CD4-positive, alpha-beta T cell treated with Interleukin-12 subunit alpha and Interleukin-12 subunit beta, for 1 hour (primary cell): ENCODE measurements at places on chromosomes 2 and 18.

GRCh38 chr2:95271381-95271971 is 2.8 kb upstream of the PROM2 start:
- DNase-seq: no peak

- no peak for DNase-seq
Observed at GRCh38 chr18:78782951-78783563, 196.6 kb upstream of the SALL3 start.

DNA sequence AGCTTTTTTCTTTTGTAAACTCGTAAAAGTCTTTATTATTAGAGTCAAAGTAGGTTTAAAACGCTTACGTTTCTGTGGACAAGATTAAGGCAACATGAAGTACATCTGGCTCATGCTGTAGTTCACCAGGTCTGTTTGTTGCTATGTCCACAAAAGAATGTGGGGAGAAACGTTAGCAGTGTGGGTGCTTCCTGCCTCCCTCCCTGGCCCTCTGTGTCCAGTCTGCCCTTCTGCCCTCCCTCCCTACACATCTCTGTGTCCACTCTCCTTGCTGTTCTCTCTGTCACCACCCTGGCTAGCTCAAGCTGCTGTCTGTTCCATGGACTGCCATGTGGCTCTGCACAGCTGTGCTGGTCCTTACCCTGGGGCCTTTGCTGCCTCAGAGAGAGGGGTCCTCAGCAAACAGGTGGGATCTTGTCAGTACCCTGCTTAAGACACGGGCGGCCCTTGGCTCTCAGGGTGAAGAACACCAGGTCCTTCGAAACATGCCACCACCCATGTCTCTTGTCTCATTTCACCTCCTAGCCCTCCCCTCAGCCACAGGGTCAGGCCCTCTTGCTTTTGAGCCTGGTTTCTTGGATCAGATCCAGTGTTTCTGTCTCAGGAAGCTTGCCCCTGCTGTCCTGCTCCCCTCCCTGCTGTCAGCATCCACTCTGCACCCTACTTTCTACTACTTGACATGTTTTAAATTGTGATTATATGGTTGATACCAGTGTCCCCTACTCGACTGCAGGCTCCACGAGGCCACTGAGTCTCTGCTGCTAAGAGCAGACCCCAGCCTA is 79.2 kb downstream of the LIMS1 start:
- no peak for DNase-seq

GRCh38 chr2:189982780-189983394 is 79.6 kb downstream of the MSTN start:
- DNase-seq: no peak

GRCh38 chr2:207533461-207534008 is 3.8 kb downstream of the CREB1 start:
- no peak for DNase-seq

- no peak for DNase-seq
Observed at GRCh38 chr2:622357-622756, 54.8 kb downstream of the TMEM18 start.

- peak; percentile 50 for DNase-seq
Observed at GRCh38 chr2:39141334-39142271, 20.8 kb upstream of the SOS1 start.

GRCh38 chr18:10846657-10847407 is 302.5 kb downstream of the PIEZO2 start:
- DNase-seq: no peak

DNA sequence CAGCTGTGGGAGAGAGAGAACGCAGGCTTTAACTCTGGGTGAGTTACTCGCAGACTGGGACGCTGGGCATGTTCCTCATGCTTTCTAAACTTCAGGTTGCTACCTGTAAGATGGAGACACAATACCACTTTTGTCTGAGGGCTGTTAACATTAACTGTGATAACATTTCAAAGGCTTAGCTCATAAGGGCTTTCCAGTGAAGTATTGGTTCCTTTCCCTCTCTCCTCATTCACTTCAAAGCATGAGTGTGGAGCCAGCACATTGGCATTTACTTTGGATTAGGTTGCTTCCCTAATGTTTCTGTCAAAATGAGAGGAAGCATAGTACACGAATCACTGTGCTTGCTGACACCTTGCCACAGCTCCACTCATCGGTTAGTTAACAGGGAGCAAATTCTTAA is 30.2 kb downstream of the INSIG2 start:
- no peak for DNase-seq

GRCh38 chr2:217722883-217723472 is 279.8 kb downstream of the TNS1 start:
- no peak for DNase-seq

DNA sequence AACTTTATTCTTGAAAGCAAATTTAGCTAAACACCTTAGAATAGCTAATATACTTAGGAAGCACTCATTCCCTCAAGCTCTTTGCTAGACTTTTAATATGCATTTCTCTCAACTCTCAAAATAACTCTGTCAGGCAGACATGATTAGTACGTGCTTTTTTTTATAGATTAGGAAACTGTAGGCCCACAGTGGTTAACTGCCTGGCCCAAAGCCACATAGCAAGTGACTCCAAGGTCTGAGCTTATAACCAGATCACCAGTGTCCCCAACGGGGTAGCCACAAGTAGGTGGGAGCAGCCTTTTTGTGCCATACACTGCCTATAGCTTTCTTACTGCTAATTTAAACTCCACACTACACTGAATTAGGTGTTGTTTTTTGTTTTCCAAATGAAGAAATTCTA is 576.8 kb downstream of the METTL4 start:
- no peak for DNase-seq

DNA sequence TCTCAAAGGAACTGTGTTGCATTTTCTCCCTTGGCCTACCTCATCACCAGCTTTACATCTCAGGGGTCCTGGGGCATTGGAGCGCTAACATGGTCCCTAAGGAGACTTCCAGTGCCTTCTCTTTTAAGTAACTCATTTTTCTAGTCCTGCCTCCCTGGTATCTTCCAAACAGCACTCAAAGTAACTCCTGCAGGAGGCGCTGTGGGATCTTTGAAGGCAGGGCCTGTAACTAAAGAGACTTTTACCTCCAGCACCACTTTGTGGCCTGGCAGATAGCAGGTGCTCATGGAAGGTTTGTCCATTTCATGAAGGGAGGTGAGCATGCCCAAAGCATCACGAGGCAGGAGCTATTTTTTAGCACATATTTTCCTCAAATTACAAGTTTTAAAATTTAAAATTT is 411.0 kb upstream of the GYPC start:
- DNase-seq: peak; percentile 2

- no peak for DNase-seq
Observed at GRCh38 chr18:46008531-46008930, 41.4 kb upstream of the EPG5 start.

DNA sequence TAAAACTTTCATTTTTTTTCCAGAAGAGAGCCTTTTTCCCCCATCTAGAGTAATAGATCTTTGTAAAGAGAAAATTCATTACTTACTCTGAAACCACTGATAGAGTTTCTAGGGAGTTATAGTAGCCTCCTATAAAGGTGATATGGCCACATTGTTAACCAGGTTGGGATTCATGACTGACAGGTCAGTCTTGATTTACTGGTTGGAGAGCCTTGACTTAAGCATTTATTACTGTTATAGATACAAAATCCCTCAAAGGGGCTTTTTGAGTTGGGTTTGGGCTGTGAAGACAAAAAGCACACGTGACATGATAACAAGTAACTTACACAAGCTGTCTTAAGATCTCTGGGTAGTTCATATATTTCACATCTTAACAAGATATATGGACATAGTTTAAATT is 141.0 kb downstream of the GREB1L start:
- no peak for DNase-seq

- DNase-seq: no peak
Observed at GRCh38 chr2:55843096-55843993, 80.2 kb downstream of the EFEMP1 start.

DNA sequence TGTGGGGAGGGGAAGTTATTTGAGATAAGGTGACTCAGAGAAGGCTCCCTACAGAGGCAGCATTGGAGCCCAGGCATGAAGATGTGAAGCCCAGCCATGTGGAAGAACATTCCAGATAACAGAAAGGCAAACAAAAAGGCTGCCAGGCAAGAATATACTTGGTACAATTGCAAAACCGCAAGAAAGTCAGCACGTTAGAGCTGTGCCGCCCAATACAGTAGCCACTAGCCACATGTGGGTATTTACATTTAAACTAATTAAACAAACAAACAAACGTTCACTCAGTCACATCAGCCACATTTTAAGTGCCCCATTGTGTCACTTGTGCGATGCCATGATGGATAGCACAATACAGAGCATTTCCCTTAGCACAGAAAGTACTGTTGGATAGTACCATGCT is 179.6 kb downstream of the SATB2 start:
- no peak for DNase-seq

GRCh38 chr2:46470114-46470628 is 9.2 kb upstream of the TMEM247 start:
- DNase-seq: peak; percentile 10

DNA sequence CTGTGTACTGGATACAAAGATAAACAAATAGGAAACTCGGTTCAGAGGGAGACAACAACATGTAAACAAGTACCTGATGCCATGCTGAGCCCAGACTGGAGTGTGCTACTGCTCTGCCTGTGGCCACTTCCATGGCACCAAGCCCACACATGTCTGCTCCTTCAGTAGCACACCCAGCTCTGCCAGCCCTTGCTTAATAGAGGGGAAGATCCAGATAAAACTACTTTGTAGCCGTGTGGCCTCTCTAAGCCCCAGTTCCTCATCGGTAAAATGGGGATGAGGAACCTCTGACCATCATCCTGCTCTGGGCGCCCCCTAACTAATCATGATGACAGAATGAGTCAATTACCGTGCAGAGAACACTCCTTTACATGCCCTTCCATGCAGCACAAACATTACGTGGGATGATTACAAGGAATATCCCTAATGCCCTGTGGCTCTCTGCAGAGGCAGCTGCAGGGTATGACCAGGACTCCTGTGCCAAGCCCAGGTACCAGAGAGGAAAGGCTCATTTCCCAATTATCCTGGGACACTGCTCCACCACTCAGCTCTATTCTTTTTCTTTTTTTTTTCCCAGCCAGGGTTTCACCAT is 34.9 kb downstream of the DNMT3A start:
- no peak for DNase-seq

- peak; percentile 39 for DNase-seq
Observed at GRCh38 chr2:95345563-95346230, 48.5 kb downstream of the KCNIP3 start.

- no peak for DNase-seq
Observed at GRCh38 chr2:202818321-202818720, 53.2 kb downstream of the ICA1L start.

- DNase-seq: no peak
Observed at GRCh38 chr2:37672870-37673184, 1.4 kb upstream of the CDC42EP3 start.

DNA sequence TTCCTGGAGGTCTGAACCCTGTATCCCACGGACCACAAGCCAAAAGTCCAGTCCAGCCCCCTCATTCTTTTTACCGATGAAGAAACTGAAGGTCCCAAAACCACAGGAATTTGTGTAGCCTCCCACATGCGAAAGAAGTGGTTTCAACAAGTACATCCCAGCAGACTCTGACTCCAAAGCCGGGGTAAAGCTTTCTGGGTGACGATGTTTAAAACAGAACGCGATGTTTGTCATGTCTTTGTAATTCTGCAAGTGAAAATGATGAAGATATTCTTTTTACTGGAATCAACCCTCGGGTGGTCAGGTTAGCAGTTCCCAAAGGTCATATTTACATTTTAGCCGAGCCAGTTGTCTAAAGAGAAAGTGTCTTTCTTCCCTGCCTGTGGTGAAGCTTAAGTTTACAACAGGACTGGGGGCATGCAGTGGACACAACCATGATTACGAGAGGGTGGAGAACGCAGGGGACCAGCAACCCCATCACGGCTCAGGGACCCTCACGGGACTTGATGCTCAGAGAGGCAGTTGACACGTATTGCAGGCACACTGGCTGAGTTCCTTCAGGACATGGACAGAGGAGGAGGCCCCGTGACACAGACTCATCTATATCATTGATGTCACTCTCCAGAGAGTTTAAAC is 17.8 kb upstream of the TMEM131 start:
- no peak for DNase-seq

GRCh38 chr2:14428056-14428455 is 204.5 kb upstream of the LRATD1 start:
- no peak for DNase-seq

- no peak for DNase-seq
Observed at GRCh38 chr18:10514082-10514481, 11.7 kb upstream of the NAPG start.

GRCh38 chr2:127092901-127093516 is 13.9 kb downstream of the BIN1 start:
- no peak for DNase-seq

GRCh38 chr2:109554758-109555157 is 59.0 kb downstream of the SEPTIN10 start:
- DNase-seq: no peak

DNA sequence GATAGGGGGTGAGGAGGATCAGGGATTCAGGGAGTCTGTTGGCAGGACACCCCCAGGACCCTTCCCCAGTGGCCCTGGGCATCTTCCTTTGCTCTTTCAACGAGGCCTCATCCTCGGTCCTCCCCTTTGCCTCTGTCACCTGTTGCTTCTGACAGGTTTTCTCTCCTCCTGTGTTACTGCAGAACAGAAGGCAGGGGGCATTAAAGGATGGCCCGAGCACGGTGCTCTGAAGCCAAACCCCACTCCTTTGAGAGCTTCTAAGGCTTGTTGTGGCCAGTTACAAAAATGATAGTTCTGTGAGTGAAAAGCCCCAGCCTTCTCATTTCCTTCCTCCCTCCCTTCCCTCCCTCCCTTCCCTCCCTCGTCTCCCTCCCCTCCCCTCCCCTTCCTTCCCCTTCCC is 82.5 kb downstream of the THNSL2 start:
- DNase-seq: no peak

- DNase-seq: no peak
Observed at GRCh38 chr18:23536204-23536603, 32.9 kb downstream of the RMC1 start.

- DNase-seq: no peak
Observed at GRCh38 chr2:157466764-157467163, 22.9 kb upstream of the CYTIP start.

DNA sequence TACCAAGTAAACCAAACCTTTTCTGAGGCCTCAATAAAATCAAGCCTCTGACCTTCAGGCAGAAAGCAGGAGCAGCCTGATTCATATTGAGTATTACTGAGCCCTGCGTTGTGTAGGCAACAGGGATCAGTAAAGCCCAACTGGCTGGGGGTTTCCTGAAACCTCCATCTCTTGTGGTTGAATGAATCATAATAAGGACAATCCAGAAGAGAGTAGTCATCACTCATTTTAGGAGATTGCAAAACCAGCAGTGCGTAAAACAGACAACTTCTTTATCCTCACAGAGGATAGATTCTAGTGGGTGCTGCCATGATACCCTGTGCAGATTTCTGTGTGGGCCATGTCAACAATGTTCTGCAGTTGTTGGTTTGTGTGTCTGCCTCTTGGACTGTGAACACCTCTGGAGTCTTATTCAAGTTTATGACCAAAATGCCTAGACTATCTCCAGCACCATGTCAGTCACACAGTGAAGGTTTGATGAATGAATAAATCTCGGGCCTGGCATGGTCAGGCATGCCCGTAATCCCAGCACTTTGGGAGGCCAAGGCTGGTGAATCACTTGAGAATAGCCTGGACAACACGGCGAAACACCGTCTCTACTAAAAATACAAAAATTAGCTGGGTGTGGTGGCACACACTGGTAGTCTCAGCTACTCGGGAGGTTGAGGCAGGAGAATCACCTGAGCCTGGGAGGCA is 51.8 kb upstream of the RAB27B start:
- DNase-seq: no peak

- no peak for DNase-seq
Observed at GRCh38 chr2:159960414-159960813, 102.0 kb downstream of the PLA2R1 start.

GRCh38 chr2:152067823-152068222 is 31.0 kb downstream of the CACNB4 start:
- DNase-seq: no peak
